SJSA1 (cell line): ENCODE measurements at places on chromosomes 12 and 14. TPM values are rescaled to one million over a fixed set of nuclear protein-coding genes. Genes with fewer than 3 reads are reported as not detected.

GRCh38 chr14:94888121-94888520 lies 118.2 kb upstream of the GSC start:
- DNase-seq = no peak

- no peak for DNase-seq
These were observed 23.9 kb downstream of the FERMT2 start for GRCh38 chr14:52926953-52927352.

- DNase-seq = peak; percentile 5
These were observed 158.8 kb downstream of the RPAP3 start for GRCh38 chr12:47547077-47547476.

GRCh38 chr12:57723630-57723962 lies 14.9 kb downstream of the AGAP2 start:
- DNase-seq = no peak

GRCh38 chr12:6692888-6693287 lies 3.7 kb upstream of the ZNF384 start:
- DNase-seq = no peak

GRCh38 chr12:86772696-86773095 lies 516.5 kb upstream of the MGAT4C start:
- DNase-seq = no peak

- no peak for DNase-seq
These were observed 56.3 kb downstream of the NIN start for GRCh38 chr14:50774542-50775267.

DNA sequence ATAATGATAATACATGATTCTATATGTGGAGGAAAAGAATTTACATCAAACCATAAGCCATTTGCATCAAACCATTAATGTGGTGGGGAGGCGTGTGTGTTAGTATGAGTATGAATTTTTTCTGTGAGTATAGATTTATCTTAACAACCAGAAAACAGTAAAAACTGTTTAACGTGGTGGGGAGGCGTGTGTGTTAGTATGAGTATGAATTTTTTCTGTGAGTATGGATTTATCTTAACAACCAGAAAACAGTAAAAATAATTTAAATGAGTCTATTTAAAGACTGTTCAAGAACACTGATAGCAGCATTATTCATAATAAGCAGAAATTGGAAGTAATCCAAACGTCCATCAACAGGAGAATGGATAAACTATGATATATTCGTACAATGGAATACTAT lies 9.1 kb upstream of the MSI1 start:
- DNase-seq = no peak

GRCh38 chr14:99792551-99793212 lies 531 bp upstream of the EML1 start:
- no peak for DNase-seq

DNA sequence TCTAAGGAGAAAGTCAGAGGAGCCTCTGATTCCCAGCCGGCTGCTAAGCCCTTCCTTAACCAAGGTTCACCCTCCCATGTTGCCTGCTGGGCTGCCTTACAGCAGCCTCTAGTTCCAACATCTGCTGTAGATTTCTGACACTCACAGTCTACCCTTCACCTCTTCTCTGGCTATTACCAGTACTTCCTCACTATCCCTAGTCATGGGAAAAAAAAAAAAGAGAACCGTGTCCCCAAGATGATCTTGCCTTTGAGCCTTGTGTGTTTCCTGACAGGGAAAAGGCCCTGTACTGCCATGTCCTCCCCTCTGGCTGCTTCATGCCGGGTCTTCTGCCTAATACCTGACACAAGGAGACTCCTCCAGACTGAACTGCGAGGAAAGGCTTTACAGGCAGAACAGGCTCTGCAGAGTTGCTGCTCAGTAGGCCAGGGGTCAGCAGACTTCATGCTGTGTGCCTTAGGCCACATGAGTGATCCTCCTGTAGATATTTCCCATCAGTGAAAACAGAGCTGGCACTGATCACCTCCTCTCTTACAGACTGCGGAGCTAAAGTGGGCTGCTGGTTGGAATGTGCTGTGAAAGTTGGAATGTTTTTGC lies 46.8 kb downstream of the PRKCH start:
- no peak for DNase-seq

DNA sequence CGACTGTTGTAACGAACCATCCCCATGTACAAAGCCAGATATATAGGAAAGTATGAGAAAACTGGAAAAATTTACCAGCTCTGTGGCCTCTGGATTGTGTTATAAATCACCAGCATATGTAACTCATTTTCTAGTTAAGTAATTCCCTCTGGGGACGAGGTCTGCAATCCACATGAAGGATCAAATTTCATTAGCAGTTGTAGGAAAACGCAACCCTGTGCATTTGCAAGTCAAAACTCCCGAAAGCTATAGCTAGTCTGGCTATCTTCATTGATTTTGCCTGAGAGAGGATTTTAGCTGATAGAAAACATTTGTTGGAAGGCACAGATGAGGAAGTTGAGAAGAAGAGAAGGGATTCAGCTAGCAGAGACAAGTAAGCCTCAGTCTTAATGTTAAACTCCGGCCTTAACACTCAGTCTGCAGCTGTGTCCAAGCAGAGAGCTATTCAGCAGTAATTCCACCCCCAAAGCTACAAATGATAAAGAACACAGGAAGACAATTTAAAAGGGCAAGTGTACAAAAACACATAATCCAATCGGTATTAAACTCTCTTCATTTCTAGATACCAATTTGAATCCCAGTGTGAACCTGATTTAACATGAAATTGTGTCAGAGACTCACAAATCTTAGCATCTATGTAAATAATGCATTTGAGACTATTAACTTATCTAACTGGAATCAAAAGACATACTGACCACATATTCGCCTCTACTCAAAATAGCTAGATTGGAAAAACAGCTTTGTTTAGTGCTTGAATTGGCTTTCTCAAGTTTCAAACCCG lies 54.2 kb upstream of the CERS5 start:
- peak; percentile 69 for DNase-seq

- peak; percentile 4 for DNase-seq
These were observed 304.8 kb upstream of the OR4E1 start for GRCh38 chr14:21978184-21978998.

DNA sequence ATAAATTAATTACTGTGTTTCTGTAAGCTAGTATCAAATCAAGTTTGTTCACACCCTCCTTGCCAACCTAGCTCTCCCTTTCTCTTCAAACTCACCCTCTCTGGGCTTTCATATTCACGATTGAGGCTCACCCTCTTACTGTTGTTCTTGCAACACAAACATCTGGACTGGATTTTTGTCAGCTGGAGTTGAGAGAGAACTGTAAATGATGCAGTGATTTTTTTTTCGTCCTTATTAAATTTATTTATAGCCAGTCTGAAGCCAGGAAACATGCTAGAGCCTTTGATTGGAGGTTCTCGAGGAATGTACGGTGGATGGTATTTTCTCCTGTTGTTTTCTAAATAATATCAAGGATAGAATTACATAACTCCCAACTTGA lies 485.1 kb downstream of the ZFP36L1 start:
- no peak for DNase-seq

GRCh38 chr12:57011438-57012424 lies 4.6 kb downstream of the TAC3 start:
- no peak for DNase-seq

DNA sequence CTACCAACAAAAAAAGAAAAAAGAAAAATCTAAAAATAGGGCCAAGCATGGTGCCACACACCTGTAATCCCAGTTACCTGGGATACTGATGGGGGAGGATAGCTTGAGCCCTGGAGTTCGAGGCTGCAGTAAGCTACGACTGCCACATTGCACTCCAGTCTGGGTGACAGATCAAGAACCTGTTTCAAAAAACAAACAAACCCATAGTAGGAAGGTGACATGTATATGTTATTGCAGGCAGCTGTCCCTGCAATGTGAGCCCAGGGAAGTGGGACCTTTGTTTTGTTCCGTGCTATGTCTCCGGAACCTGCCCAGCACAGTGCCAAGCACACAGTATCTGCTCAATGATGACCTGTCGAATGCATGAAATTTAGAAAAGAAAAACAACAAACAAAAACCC lies 37.2 kb upstream of the YY1 start:
- no peak for DNase-seq

GRCh38 chr14:75205591-75205990 lies 29.2 kb upstream of the TMED10 start:
- DNase-seq = no peak

GRCh38 chr14:25042362-25043299 lies 7.3 kb downstream of the STXBP6 start:
- peak; percentile 11 for DNase-seq

- no peak for DNase-seq
These were observed 85.9 kb upstream of the REP15 start for GRCh38 chr12:27610374-27610773.

GRCh38 chr14:76541594-76542219 lies 165.8 kb downstream of the ESRRB start:
- DNase-seq = no peak

- no peak for DNase-seq
These were observed 102.8 kb downstream of the TGFB3 start for GRCh38 chr14:75879031-75879430.

GRCh38 chr14:93318927-93319326 lies 13.9 kb downstream of the BTBD7 start:
- DNase-seq = peak; percentile 14

DNA sequence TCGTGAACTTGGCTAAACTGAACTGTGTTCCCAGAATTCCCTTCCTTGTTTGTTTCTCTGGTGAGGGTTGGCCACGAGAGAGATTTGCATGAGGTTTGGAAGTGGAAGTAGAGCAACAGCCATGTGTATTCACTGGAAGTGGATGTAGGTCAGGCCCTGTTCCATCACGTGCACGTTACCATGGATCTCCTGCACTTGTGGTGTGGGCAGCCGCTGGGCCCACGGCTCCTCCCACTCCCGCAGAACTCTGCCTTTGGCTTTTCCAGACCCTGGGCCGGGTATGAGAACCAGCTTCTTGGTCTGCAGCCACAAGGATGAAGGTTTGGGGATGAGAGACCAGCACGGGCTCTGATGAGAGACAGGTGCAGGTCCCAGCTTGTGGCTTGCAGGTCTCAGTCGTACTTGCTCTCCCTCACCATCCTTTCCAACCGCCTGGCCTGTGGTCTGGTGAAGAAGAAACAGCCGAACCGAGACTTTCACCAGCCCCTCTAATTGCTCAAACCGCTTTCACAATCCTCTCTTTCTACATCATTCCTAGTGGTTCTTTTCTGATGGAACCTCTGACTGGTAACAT lies 94.9 kb downstream of the DUSP16 start:
- no peak for DNase-seq

DNA sequence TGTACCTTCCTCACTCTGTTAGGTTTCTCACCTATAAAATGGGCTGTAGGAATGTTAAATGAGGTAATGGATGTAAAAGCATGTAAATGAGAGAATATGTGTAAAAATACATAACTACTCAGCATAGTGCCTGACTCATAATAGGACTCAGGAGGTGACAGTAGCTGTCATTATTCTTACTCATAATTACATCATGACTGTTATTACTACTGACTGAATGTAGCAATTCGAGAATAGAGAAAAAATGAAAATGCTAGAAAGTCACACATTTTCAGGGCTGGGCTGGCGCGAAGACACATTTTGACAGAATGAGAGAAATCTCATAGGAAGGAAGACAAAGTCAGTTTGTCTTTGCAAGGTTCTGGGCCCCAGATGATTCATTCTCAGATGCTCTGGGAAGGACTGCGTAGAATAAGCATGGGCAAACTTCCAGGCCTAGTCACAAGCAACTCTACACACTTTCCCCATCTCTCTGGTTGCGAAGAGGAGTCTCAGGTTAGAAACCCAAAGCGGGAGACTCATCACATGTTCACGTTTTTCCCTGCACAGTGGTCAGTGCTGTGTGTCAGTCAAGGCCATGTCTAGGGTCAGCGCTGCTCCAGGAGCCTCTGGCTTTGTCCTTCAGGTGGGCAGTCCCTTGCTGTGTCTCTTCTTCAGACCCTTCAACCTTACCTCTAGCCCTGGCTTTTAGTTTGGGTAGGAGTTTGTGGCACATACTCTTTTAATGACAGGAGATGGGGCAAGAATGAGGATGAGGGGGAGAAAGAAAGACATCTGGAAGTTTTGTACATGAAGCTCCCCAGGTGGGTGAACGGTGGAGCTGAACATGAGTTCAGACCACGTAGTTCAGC lies 8.4 kb downstream of the GPRC5A start:
- peak; percentile 78 for DNase-seq

GRCh38 chr14:73524493-73524892 lies 12.4 kb upstream of the ACOT1 start:
- no peak for DNase-seq

DNA sequence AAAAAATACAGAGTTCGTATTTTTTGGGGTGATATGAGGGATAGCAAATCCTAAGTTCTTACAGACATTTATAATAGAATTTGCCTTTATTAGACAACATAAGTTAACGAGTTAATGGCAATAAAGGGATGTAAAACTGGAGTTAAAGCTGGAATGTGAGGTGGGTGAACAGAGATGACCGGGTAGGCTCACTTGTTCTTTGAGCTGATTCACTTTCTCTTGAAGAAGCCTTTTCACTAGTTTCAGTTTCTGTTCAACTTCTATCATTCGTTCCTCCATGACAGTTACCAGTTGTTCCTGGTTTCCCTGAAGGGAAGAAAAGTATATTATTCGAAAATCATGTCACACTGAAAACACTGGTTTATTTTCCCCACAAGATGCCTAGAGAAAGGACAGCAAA lies 57.7 kb upstream of the SAV1 start:
- DNase-seq = no peak

DNA sequence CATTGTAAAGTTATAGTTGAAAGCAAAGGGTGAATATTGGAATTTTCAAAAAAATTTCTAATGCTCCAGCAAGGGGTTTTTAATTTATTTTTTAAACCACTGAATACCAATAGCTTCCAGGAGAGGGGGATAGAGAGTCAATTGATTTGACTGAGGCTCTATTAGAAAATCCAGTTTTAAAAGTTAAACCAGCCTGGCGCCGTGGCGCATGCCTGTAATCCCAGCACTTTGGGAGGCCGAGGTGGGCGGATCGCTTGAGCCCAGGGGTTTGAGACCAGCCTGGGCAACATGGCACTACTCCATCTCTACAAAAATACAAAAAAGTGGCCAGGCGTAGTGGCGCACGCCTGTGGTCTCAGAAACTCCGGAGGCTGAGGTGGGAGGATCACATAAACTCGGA lies 150.1 kb downstream of the SLC38A4 start:
- DNase-seq = peak; percentile 55

DNA sequence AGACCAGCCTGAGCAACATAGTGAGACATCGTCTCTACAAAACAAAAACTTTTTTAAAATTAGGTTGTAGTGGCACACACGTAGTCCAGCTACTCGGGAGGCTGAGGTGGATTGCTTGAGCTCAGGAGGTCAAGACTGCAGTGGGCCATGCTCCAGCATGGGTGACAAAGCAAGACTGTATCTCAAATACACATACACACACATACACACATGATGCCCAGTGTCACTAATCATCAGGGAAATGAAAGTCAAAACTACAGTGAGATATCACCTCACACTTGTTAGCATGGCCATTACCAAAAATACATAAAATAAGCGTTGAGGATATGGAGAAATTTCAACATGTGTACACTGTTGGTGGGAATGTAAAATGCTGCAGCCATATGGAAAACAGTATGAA lies 33.2 kb upstream of the KICS2 start:
- no peak for DNase-seq

The ZNF10 gene
- 0.25 and 0.32 TPM in 2 replicates for total RNA-seq

The GAS2L3 gene
- 32.9 and 55.7 TPM in 2 replicates for total RNA-seq

The AHNAK2 gene
- total RNA-seq = 4.3 and 8.9 TPM in 2 replicates

The BEGAIN gene
- total RNA-seq = not detected in 2 replicates

The RARG gene
- 13.5 and 13.6 TPM in 2 replicates for total RNA-seq

The IL31 gene
- total RNA-seq = not detected in 2 replicates

The ACSS3 gene
- total RNA-seq = 0.28 and 1.3 TPM in 2 replicates

The DPPA3 gene
- not detected in 2 replicates for total RNA-seq

The C12orf54 gene
- 0.53 TPM in 1 of 2 replicates, not detected in the other for total RNA-seq

The PLXNC1 gene
- 2.6 and 4.4 TPM in 2 replicates for total RNA-seq

The ISM2 gene
- not detected in 2 replicates for total RNA-seq

The DRAM1 gene
- total RNA-seq = 12.4 and 13.2 TPM in 2 replicates

The FAM186B gene
- 0.06 and 0.18 TPM in 2 replicates for total RNA-seq

The PMEL gene
- total RNA-seq = 0.34 TPM in 1 of 2 replicates, not detected in the other
